ENCODE measurements at places on chromosomes 12 and 14. TPM values are rescaled to one million over a fixed set of nuclear protein-coding genes. Genes with fewer than 3 reads are reported as not detected.

CIT gene
- polyA plus RNA-seq, result 0.26 TPM

KRT85 gene
- not detected for polyA plus RNA-seq

POC1B gene
- 3.3 TPM for polyA plus RNA-seq

CCDC175 gene
- not detected for polyA plus RNA-seq

AKAP6 gene
- polyA plus RNA-seq, result 20.4 TPM

ITPR2 gene
- polyA plus RNA-seq, result 3.4 TPM

TAS2R13 gene
- polyA plus RNA-seq, result 0.30 TPM

All from heart left ventricle (tissue), 16 donors.